Hindlimb muscle (tissue), 1 donor: ENCODE measurements at places on chromosomes 7 and 10.
A peak's percentile ranks its signal among the peaks of the same experiment; 100 is the strongest.

DNA sequence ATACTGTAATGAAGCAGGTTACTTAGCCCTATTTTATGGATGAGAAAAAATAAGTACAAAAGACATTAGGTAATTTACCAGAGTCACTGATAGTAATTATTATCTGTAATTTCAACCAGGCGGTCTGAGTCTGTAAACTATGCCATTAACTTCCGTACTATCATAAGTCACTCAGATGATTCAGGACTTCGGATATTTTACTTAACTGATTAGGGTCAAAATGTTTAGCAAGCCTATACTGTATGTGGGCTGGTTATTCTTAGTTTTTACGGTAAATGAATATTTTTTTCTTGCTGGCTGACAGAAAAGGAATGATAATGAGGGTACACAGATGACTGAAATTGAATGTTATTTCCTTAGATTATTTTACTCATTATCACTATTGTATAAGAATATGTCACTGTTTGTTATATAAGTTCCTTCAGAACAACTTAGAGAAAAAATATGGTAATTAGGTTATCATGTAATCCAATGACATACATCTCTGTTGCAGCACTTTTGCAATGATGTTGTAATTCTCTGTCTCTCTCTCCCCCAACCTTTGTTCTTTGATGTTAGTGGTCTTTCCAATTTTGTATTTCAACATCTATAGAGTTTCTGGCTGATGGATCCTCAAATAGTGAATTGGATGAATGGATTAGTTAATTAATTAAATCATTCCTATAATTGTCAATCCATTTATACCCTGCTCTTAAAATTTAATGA, 165.6 kb downstream of the ZEB1 start:
- DNase-seq, result no peak

DNA sequence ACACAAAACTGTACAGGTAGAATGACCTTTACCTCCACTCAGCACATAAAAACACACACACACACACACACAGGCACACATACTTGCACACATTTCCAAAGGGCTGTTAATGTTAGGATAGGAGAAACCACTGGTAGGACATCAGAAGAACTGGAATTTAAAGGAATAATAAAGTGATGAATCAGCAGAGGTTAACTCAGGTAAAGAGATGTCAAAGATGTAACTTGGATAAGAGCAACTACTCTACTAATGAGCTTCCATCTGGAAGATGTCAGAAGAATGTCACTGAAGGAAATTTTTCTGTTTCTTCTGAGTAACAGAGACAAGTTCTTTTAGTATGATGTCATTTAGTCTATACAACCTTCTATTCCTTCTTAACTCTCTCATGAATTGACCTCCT, 26.4 kb upstream of the GPR37 start:
- DNase-seq, result no peak

- DNase-seq, result no peak
Measured at GRCh38 chr7:122290476-122290875, 14.1 kb downstream of the FEZF1 start.

GRCh38 chr7:151432658-151433521, 7.1 kb downstream of the CRYGN start:
- DNase-seq, result no peak

GRCh38 chr10:24415455-24416125, 206.7 kb downstream of the KIAA1217 start:
- peak; percentile 80 for DNase-seq

- no peak for DNase-seq
Measured at GRCh38 chr7:122304996-122305421, 459 bp upstream of the FEZF1 start.

DNA sequence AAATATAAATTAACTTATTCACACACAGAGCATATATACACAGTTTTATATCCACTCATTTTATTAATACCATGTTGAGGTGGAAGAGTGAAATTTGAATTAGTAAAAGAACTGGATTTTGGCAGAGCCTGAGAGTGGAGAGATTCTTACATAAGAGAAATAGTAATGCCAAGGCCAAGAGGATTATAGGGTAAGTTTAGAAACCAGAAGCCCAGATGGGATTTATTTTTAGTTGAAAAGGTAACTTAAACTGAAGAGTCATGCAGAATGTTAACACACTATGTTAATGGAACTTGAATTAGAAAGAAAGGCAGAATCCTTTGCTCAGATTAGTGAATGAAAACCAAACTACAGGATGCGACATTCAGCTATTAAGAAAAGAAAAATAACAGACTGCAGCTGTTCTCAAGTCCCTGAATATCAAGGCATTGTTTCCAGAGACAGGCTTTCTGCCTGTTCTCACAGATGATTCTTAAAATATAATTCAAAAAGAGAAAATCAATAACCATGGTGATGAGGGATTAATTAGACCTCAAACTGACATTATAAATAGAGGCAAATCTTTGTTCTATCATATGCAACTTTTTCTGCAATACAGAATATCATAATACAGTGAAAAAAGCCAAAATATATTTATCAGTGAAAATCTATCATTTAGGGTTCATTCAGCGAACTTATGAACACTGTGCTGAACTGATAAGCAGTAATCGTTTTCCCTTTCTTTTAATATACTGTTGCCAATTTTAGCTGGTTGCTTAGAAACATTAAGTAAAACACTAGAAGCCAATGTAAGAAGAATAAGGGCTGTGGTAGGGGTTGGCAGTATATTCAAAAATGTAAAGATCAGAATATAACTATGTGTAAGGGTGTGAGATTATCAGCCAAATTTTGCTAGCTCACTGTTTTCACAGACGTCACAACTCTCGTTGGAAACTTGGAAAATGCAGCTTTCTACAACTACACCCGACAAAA, 34.4 kb downstream of the HECTD2 start:
- DNase-seq, result no peak

DNA sequence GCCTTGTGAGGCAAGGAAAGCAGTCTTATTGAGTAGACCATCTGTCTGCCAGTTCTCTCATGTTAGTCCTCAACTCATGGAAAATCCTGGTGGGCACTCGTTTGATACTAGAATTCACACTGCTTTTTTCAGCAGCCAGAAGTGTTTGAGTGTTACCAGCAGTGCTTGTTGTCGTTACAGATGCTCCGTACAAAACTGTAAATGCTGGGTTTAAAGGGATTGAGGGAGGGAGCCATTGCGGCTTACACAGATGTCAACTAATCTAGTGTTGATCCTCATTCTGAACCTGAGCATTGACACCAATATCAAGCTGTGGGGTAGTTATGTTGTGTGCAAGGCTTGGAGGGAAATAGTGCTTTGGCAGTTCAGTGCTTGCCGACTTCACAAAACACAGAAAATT, 348.6 kb downstream of the AUTS2 start:
- no peak for DNase-seq

DNA sequence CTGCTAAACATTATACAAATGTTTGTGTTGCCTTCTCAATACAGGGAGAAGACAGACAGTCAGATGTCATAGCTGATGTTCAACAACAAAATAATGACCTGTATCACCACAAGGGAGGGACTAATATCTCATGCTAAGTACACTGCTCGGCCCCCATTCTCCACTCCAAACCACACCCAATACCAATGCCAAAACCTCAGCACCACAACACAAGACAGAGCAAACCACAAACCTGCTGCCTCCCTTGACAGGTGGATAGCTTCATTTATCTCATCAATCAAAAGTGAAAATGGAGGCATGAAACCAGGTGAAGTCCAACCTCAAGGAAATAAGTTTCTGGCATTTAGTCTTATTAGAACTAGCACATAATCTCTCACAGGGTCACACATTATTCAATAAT, 109.5 kb downstream of the PARD3 start:
- DNase-seq, result no peak

DNA sequence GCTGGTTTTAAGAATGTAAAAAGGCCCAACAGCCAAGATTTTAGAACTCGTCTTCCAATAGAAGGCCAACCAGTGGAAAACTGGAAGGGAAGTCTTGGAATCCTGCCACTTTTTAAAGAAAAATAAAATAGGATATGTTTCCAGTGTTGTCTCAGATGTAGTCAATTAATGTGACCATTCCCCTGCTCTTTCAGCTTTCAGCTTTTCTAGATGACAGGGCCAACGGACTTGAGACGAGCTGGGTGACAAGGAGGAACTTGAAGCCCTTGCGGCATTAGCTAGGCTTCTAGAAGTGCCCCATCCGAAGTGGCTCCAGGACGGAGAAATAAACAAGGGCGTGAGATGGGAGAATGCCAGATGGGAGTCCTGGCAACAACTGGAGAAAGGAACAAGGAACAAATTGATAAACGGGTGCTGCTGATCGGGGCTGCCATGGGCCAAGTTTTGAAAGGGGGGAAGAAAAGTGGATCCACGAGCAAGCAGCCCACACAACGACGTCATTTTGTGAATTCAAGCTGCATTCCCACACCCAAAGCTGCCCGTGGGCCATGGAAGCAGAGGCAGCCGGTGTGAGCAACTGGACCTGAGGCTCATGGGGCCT, 42.3 kb downstream of the CTBP2 start:
- DNase-seq, result peak; percentile 81

DNA sequence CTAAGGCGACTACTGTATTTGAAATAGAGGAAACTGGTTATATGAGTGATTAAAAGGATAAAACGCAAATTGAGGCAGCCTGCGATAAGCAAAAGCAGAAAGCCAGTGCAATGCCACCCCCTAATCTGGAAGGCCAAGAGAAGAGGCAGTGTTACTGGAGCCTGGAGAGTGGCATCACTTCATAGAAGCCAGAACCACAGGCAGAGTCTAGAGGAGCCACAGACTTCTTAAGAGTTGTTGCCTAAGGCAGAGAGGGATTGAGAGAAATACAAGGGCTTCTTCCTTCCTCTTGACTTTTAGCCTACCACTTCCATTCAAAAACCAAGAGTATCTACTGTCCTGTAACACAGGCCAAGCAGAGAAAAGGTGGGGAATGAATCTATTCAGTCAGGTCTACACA, 94.9 kb upstream of the SKAP2 start:
- DNase-seq, result no peak

- no peak for DNase-seq
Measured at GRCh38 chr7:38928506-38928905, 19.5 kb upstream of the VPS41 start.

DNA sequence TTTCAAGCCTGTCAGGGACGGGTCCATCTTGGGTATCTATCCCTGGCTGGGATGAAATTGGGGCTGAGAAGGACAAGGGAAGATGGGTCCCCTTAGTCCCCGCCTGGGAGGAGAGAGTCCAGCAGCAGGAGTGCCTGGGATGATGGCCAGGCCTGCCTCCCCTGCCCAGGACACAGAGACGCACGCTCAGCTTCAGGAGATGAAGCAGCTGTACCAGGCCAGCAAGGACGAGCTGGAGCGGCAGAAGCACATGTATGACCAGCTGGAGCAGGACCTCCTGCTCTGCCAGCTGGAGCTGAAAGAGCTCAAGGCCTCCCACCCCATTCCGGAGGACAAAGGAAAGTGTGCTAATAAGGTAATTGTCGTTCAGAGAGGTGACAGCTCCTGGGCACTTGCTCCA, 15.4 kb downstream of the CCDC136 start:
- no peak for DNase-seq

- no peak for DNase-seq
Measured at GRCh38 chr10:74677951-74678350, 148.4 kb upstream of the KAT6B start.

GRCh38 chr7:135160858-135161653, 9.5 kb downstream of the CYREN start:
- DNase-seq, result no peak

DNA sequence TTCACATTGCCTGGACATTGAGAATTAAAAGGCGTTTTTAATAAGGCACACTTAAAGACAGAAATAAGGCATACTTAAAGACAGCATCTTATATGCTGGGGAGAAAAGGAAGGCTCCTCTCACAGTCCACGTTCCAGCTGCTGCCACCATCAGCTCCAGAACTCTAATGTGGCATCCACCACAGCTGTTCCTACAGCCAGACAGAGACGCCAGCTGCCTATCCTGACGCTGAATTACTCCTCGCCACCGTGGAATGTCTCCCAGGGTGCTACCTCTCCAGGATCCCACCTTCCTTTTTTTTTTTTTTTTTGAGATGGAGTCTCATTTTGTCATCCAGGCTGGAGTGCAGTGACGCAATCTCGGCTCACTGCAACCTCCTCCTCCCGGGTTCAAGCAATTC, 30.8 kb downstream of the SLC37A3 start:
- DNase-seq, result no peak

GRCh38 chr10:86711513-86712316, 43.4 kb downstream of the LDB3 start:
- peak; percentile 68 for DNase-seq

GRCh38 chr10:74988832-74989561, 122.5 kb upstream of the SAMD8 start:
- no peak for DNase-seq

DNA sequence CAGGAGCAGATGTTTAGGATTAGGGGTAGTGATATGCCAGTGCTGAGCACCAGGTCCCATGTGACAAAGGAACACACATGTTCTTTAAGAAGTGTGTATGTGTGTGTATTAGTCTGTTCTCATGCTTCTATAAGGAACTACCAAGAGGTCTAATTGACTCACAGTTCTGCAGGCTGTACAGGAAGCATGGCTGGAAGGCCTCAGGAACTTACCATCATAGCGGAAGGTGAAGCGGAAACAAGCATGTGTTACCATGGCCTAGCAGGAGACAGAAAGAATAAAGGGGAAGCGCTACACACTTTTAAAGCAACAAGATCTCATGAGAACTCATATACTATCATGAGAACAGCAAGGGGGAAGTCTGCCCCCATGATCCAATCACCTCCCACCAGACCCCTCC, 22.8 kb upstream of the PDZD8 start:
- DNase-seq, result no peak

DNA sequence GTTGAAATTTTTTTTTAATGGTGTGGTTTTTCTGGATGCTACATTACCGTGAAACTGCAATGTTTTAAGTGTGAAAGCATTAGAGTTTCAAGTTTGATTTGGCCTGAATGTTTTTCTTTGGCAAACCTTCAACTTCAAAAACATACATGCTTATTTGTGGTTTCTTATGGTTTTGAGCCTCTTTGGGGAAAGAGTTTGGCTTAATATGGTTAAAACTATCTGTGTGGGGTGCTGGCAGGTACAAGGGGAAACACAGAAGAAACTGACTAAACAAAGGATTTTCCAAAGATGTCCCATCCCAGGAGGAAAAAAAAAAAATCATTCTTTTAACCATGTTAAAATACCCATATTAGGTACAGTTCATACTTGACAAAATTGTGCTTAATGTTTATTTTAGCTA, 121.1 kb downstream of the HGF start:
- no peak for DNase-seq

GRCh38 chr7:35781200-35781701, 19.6 kb upstream of the SEPTIN7 start:
- DNase-seq, result no peak

DNA sequence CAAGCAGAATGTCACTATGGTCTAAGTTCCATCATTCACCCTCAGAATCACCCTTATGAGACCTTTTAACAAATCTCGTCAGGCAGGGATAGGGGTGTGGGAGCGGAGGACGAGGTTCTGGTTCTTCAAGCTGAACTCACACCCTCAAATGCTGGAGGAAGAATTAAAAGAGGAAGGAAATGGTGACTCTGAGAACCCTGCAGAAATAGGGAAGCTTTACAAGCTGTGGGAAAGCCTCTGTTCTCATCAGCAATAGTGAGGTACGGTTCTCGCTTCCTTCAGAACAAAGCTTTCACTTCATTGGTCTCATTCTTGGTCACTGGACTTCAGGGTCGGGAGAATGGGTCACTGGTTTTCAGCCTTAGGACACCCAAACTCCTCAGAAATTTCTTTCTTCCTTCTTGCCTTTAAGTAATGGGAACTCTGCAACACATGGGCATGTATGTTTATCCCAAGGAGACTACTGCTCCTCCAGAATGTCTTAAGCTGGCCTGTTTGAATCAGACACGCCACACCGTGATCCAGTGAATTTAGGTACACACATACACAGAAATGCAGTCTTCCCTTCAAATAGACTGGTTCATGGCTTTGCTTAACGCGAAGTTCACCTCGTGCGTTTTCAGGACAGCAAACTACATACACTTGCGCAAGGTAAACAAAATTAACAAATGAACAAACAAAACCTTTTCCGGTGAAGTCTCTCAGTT, 226.0 kb downstream of the SFMBT2 start:
- DNase-seq, result no peak
